ENCODE measurements at places on chromosomes 4 and X.

DNA sequence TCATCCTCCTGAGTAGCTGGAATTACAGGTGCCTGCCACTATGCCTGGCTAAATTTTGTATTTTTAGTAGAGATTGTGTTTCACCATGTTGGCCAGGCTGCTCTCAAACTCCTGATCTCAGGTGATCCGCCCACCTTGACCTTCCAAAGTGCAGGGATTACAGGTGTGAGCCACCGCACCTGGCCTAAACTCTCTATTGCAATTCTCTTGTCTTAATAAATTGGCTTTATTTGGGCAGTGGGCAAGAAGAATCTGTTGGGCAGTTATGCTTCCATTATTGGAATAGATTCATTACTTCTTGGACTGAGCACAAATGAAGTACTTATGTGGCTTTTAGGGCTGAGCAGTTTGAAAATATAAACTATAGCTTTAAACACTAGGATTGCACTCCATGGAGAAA lies 8.2 kb upstream of the GPAT3 start:
- DNase-seq = no peak

DNA sequence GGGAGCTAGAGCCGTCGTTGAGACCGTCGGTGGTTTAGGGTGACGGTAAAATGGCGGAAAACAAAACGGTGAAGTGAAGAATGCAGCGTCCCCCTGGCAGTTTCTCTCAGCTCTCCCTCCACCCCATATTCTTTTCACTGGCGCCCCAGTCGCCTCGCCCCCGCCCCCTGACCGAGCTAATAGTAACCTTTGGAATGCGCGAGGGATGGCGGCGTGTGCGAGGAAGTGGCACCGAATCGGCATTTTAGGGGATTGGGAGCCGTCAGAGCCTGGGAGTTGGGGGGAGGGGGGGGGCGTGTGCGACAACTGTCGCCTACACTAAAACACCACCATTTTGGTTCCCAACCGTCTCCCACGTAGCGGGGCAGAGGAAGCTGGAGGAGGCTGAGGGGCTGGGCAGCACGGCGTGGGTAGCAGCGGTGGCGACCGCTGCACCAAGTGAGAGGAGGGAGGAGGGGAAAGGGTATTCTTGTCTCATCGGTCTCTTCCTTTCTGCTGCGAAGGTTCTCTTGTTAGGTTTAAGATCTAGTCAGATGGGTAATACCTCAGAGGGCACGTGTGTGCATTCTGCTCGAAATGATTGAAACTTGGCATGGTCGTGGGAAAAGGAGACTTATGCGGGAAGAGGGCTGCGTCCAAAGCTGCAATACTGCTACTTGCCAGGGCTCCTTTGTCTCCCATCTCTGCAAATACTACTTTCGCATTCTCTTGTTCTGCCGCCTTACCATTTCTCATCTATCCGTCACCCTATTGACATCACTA lies 840 bp downstream of the ZNF711 start:
- no peak for DNase-seq

DNA sequence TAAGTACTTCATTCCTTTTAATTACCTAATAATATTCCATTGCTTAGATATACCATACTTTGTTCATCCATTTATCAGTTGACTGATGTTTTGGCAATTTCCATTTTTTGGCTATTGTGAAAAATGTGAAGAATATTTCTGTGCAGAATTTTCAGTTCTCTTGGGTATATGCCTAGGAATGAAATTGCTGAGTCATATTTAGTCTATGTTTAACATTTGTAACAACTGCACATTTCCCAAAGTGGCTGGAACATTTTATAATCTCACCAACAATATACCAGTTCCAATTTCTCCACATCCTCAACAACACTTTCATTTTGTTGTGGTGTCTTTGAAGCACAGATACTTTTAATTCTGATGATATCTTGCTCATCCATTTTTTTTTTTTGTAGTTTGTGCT lies 215.5 kb downstream of the PDGFC start:
- no peak for DNase-seq

- DNase-seq = no peak
These were observed 43.9 kb upstream of the HMX1 start for GRCh38 chr4:8915201-8916200.

- DNase-seq = no peak
These were observed 9.5 kb downstream of the CSTF2 start for GRCh38 chrX:100829730-100830129.

DNA sequence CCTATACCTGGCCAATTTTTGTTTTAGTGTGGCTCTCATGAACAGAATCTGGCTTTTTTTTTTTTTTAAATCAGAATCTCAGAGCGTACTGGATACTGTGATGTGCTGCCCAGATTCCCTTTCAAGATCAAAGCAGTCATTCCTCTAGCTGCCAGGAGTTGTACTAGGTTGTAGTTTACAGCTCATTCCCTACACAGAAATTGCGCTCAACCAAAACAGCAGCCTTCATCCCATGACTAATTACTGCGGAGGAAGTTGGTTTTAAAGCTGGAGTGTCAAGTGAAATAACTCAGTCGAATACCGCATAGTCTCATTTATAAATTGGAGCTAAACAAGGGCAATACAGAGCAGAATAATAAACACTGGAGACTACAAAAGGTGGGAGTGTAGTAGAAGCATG lies 12.2 kb upstream of the TMPRSS11B start:
- DNase-seq = no peak

DNA sequence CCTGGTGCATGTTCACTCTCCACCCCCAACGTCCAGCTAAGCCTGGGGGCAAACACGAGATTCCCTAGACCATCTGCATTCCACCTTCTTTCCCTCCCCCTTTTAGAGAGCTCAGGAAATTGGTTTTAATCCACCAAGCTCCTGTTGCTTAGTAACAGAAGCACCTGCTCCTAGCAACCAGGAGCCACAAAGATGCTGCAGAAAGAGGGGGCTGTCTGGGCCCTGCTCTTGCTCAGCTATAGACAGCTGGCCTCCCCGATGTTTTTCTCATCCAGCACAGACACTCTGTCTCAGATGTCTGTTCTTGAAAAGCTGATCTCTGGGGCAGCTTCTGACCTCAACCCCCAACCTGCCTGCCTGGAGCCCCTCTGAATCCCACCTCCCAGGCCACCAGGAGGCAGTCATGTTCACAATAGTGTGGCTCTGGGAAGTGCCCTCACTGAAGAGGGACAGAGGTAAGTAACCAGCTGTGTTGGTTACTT lies 71.5 kb downstream of the SLC16A2 start:
- DNase-seq = no peak

GRCh38 chrX:19440713-19441112 lies 74.6 kb downstream of the MAP3K15 start:
- DNase-seq = no peak

DNA sequence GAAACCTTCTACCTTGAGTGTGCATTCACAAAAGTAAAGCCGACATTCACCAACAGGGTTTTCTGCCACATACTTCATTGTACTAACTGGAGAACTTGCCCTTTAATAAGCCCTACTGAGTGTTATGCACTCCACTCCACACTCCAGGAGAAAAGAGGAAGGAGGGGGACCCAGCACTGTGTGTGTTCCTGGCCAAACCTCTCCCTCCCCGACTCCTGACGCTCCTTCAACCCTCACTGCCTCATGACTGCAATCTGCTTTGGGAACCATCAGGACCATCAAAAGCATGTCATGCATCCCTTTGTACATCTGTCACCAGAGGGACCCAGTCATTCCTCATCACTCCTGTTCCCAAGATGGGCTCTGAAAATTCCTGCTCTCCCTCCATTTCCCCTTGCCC lies 143.7 kb downstream of the RASL11B start:
- no peak for DNase-seq

DNA sequence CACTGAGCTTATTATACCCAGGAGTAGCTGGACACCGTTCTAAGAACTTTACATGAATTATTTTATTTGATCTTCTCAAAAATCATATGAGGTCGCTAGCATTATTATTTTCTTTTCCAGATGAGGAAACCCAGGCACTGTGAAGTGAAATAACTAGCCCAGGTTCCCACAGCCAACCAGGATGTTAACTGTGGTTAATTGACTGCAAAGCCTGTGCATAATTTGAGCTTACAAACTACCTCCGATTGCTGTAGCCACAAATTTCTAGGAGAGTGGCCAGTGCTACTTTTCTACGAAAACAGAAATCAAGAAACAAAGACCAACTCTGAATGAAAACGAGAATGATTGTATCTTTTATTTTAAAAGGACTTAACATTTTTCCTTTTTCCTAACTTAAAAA lies 27.2 kb downstream of the SPRY1 start:
- DNase-seq = no peak

DNA sequence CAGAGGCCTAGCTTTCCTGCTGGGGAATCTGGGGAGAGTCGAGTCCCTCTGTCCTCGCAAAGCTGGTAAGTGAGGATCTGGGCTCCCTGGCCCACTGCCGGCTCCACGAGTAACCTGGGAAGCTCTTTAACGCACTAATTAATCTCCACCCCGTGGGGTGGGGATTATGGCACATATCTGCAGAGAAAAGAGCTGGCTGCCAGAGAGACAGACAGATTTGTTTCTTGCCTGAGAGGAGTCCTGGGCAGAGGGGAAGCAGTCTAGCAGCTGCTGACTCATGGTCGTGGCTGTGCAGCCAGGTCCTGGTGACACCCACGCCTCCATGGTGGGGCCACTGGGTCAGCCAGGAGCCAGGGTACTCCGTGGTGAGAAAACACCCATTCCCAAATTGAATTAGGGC lies 14.0 kb downstream of the SORCS2 start:
- peak; percentile 64 for DNase-seq

Measured in D721Med (cell line).